Renal cortical epithelial cell (primary cell): ENCODE measurements at places on chromosomes 4 and X. TPM values are rescaled to one million over a fixed set of nuclear protein-coding genes. Genes with fewer than 3 reads are reported as not detected.

- DNase-seq, result no peak
Measured at GRCh38 chr4:15783676-15784075, 5.5 kb downstream of the CD38 start.

- peak; percentile 61 for DNase-seq
Measured at GRCh38 chrX:68503836-68504636, 5.2 kb downstream of the YIPF6 start.

- peak; percentile 94 for DNase-seq
Measured at GRCh38 chr4:141645611-141646340, 9.4 kb downstream of the IL15 start.

GRCh38 chrX:16039363-16039762 is 84.0 kb upstream of the GRPR start:
- no peak for DNase-seq

- DNase-seq, result no peak
Measured at GRCh38 chr4:2961811-2962441, 1.3 kb downstream of the NOP14 start.

DNA sequence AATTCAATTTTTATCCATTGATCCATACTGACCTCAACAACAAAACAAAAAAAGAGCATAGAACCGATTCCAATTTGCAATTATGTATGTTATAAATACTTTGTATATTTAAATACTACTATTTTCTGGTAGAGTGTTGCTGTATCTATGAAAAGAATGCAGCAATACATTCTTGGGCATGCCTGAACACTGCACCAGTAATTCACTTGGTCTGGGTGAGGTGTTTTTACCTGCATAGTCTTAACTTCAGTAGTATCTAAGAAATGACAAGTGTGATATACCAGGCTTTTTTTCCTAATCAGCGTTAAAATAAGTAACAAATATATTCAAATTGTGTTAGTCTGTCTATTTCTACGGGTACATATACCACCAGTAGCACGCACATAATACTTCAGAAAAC is 120.2 kb downstream of the KLHL13 start:
- no peak for DNase-seq

GRCh38 chr4:184755278-184755677 is 21.4 kb upstream of the CENPU start:
- DNase-seq, result peak; percentile 11

DNA sequence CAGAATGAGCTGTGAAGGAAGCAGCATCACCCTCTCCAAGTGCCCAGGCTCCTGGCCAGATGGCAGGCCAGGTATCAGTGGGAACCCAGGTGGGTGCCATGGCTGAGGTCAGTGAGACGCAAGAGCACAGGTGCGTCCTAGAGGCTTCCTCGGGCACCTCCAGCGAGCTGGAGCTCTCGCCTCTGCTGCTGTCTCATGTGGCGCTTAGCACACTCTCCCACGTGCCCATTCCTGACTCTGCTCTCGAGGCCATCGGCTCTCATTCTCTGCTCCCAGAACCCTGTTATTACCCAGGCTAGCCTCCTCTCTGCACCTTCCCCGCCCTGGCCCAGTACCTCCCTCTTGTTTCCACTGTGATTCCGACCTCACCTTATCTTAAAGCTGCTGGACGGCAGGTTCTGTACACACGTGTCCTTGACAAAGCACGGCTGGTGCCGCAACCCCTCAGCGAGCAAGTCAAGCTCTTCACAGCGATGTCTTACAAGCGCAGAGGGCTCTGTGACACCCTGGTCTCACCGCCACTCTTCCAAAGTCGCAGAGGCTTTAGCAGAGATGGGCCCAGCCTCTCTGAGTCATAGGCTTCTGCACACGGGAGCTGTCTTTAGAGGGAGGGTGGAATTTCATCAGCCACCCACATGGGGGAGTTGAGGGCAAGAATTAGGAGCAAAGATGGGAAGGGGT is 15.4 kb upstream of the MSANTD1 start:
- no peak for DNase-seq

- DNase-seq, result no peak
Measured at GRCh38 chrX:21056622-21057021, 317.6 kb upstream of the CNKSR2 start.

DNA sequence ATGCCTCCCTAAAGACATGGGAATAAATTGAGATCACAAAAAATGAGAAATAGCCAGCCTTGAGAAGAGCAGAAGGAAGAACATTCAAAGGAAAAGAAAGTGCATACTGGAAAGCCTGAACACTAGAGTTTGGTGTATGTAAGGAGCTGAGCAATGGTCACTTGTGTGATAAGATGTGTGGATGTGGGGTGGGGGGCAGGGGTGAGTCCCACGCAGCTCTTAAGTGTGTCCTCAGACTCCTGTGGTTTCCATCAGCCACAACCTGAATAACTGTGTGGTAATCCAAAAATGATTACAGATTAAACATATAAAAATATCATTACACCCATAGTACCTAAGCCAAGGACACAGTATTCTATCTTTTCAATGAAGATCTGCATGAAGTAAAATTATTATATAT is 59.9 kb downstream of the ELOVL6 start:
- DNase-seq, result no peak

DNA sequence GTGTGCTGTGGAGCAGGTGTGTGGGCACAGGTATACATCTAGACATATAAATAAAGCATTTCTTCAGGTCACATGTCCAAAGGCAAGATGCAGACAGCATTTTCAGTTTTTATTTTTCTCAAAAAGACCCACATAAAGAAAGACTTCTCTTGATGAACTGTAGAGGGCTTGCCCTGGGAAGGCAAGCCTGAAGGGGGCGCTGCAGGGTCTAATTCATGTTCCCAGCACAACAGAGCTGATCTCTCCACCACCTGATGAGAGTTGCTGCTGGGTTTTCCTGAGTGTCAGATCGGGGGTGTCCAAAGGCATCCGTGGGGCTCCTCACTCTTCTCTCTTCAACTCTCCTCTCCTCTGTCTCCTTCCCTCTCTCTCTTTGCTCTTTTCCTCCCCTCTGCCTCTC is 26.6 kb downstream of the ADRA2C start:
- no peak for DNase-seq

GRCh38 chrX:9676306-9676705 is 89.3 kb downstream of the GPR143 start:
- no peak for DNase-seq

- no peak for DNase-seq
Measured at GRCh38 chr4:13963601-13964000, 336.1 kb upstream of the BOD1L1 start.

- peak; percentile 23 for DNase-seq
Measured at GRCh38 chrX:155747520-155747919, 133.6 kb upstream of the VAMP7 start.

GRCh38 chr4:98448908-98449307 is 187.7 kb downstream of the RAP1GDS1 start:
- no peak for DNase-seq

GRCh38 chrX:149471397-149471796 is 33.7 kb downstream of the IDS start:
- no peak for DNase-seq

DNA sequence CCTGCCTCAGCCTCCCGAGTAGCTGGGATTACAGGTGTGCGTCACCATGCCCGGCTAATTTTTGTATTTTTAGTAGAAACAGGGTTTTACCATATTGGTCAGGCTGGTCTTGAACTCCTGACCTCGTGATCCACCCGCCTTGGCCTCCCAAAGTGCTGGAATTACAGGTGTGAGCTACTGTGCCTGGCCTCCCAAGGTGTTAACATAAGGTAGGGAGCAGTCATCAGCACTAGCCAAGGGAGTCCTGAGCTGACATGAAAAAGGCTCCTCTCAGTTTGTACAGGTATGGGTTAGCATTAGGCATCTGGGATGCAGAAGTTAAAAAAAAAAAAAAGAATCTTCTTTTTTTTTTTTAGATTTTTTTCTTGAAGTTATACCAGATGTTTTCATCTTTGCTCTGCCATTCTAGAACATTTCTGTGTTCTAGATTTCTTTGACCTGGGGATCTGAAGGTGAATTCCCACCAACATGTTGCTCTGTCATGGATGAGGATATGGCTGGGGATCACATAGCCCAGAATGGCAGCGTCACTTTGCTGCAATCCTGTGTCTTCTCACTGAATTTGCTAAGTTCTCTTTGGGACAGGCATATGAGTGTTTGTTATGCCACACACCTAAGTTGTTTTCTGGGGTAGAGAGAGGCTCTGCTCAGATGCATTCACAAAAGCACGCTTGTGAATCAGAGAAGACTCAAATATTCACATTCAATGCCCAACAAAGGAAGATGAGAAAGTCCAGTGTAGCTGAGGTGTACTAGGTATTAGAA is 24.4 kb upstream of the PLA2G12A start:
- no peak for DNase-seq

GRCh38 chr4:153257991-153258390 is 53.7 kb downstream of the TRIM2 start:
- no peak for DNase-seq

- no peak for DNase-seq
Measured at GRCh38 chrX:96379951-96380350, 304.7 kb upstream of the DIAPH2 start.

GRCh38 chr4:89284828-89285227 is 22.8 kb downstream of the GPRIN3 start:
- no peak for DNase-seq

- no peak for DNase-seq
Measured at GRCh38 chr4:148053298-148054003, 321.6 kb downstream of the ARHGAP10 start.

DNA sequence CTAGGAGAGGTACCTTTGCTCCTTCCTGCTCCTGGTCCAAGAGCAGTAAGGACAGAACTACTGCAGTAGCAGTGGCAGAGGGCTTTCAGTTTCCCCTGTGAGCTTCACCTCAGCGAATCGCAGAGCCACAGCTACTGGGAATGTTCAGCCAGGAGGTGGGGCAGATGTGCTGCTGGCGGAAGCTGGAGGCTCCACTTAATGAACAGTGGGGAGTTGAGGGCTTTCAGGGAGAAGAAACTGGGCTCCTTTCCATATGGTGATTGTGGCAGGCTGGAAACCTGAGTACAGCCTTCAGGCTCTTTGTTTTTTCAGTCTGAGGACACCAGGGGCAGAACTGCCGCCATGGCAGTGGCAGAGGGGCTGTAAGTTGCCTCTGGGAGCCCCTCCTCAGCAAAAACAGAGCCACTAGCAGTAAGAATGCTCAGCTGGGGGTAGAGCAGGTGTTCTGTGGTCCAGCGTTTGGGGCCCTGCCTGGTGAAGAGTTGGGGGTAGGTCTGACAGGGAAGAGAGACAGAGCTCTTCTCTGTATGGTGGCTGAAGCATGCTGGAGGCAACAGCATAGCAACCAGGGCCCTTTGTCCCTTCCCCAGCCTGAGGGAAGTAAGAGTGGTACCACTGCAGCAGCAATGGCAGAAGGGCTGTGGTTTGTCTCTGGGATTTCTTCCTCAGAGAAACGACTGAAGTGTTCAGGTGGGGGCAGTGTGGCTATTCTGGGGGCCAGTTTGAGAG is 106.0 kb upstream of the GRXCR1 start:
- DNase-seq, result no peak

GRCh38 chr4:27917381-27917780 is 1056.7 kb downstream of the STIM2 start:
- DNase-seq, result no peak

- DNase-seq, result no peak
Measured at GRCh38 chr4:122990891-122991290, 68.5 kb upstream of the NUDT6 start.

GRCh38 chrX:154735695-154736393 is 15.0 kb downstream of the GAB3 start:
- DNase-seq, result peak; percentile 87

DNA sequence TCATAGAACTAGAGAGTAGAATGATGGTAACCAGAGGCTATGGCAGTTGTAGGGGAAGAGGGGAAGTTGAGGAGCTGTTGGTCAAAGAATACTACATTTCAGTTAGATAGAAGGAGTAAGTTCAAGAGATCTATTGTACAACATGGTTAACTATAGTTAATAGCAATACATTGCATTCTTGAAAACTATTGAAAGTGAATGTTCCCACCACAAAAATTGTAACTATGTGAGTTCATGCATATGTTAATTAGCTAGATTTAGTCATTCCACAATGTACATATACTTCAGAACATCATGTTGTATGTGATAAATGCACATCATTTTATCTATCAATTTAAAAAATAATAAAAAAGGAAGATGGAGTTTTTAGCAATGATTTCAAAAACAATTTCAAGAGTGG is 125.3 kb upstream of the IL15 start:
- DNase-seq, result no peak

- peak; percentile 79 for DNase-seq
Measured at GRCh38 chr4:1323635-1324442, 23.2 kb upstream of the UVSSA start.

GRCh38 chrX:123422875-123423274 is 238.8 kb downstream of the GRIA3 start:
- peak; percentile 29 for DNase-seq

DNA sequence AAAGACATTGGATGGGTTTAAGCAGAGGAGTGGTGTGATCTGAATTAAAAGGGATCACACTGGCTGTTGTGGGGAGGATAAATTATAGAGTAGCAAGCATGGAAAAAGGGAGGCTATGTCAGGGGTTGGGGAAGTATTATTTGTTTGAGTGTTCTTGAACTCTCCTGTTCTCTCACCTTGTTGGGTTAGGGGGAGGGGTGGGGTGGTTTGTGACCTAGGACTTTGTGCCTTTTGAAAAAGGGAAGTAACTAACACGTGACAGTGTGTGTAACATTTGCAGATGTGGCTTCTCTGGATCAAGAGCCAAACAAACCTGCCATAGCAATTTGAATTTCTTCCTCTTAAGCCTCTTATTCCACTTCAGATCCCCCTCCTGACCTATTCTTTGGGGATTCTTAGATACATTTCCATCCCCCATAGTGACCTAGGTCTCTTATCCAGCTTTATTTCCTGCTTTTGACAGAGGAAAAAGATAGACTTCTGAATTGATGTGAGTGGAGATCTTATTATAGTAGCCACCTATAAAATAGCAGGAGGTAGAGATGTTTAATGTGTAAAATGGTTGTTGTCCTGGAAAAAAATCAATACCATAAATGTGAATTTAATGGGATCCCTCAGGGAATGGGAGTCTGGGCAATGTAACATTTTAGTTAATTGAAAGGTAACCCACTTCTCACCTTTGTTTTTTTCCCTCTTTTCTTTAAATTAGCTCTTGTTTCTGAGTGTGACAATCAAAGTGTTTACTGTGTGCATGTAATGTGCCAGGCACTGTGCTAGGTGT is 120.4 kb downstream of the CT47B1 start:
- DNase-seq, result no peak

ETDB gene
- not detected in 2 replicates for total RNA-seq

SYP gene
- total RNA-seq, result 0.10 and 0.52 TPM in 2 replicates

INPP4B gene
- 16.1 and 16.6 TPM in 2 replicates for total RNA-seq

RAB40A gene
- 0.25 TPM in 1 of 2 replicates, not detected in the other for total RNA-seq

PI4K2B gene
- total RNA-seq, result 24.2 and 44.8 TPM in 2 replicates

ESX1 gene
- not detected in 2 replicates for total RNA-seq

SLC10A4 gene
- total RNA-seq, result 0.20 TPM in 1 of 2 replicates, not detected in the other

ASB12 gene
- total RNA-seq, result not detected in 2 replicates

UPF3B gene
- total RNA-seq, result 1.0 and 3.7 TPM in 2 replicates

WDR44 gene
- total RNA-seq, result 15.6 and 19.9 TPM in 2 replicates

TMPRSS11E gene
- total RNA-seq, result 2.4 TPM in 1 of 2 replicates, not detected in the other

ADH7 gene
- not detected in 2 replicates for total RNA-seq

USP17L19 gene
- total RNA-seq, result not detected in 2 replicates

F11 gene
- total RNA-seq, result 0.45 TPM in 1 of 2 replicates, not detected in the other

CLCN5 gene
- 6.3 and 13.7 TPM in 2 replicates for total RNA-seq

FRAS1 gene
- 4.2 and 30.3 TPM in 2 replicates for total RNA-seq

HELT gene
- total RNA-seq, result not detected in 2 replicates

REPS2 gene
- 2.3 and 37.8 TPM in 2 replicates for total RNA-seq

GPR50 gene
- total RNA-seq, result not detected in 2 replicates

SASH3 gene
- total RNA-seq, result not detected in 2 replicates
